MCF 10A (cell line): ENCODE measurements at places on chromosomes 2 and 18.

GRCh38 chr2:100206731-100207255, 64.4 kb upstream of the AFF3 start:
- no peak for DNase-seq

- no peak for DNase-seq
Measured at GRCh38 chr2:7971841-7972240, 710.0 kb upstream of the ID2 start.

DNA sequence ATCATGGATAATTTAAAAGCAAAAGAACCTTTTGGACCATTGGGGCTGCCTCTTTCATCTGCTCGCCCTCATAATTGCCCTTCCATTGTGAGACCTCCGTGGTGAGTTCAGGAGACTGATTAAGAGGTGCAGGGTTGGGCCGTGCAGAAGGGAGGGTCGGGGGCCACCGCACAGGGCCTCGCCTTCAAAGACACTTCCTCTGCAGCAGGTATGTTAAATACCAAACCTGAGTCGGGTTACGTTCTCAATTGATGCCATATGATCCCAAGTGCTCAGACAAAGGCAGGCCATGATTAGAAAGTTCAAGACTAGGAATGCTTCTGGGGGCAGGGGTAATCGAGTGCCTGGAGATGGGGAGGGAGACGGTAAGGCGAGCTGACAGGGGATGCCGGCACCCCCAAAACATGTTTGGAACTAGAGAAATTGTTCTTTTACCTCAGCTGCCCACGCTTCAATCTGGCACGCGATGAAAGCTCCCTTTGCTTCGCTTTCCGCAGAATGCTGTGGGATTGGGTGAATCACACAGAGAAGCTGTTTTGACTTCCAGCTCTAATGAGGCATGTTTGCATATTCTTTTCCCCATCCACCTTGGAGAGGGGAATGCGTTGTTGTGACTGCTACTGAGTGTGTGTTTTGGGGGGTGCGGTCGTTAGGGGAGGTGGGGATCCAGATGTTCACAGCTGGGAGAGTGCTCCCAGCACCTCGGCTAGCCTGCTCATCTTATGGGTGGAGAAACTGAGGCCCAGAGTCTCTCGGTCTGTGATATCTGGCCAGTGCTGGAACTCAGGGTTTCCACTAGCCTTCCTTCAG, 309.1 kb downstream of the MYCN start:
- no peak for DNase-seq

DNA sequence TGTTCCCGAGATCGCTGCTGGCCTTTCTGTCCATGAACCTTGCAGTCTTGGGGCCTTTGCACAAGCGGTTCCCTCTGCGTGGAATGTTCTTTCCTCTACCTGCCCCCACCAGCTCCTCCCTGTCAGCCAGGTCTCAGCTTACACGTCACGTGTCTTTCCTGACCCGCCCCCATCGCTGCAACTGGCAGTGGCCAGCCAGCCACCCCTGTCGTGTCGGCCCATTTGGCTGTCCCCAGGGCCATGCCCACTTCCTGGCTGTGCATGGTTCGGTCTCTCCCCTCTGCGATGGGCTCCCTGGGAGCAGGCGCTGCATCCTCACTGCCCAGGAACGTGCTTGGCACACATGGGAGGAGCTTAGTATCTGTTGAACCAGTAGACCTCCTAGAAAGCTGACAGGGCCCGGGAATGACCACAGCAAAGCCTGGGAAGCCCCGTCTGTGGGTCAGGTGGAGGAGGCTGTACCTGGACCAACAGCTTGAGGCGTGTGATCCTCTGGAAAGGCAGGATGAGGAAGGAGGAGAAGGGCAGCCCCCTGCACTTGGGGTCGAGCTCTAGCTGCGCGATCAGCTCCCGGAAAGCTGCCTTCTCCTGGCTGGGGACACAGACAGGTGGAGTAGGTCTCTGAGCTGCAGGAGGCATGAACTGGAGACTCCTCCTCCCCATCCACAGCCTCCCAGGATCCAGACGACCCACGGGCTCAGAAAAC, 21.0 kb downstream of the SNORC start:
- peak; percentile 80 for DNase-seq

DNA sequence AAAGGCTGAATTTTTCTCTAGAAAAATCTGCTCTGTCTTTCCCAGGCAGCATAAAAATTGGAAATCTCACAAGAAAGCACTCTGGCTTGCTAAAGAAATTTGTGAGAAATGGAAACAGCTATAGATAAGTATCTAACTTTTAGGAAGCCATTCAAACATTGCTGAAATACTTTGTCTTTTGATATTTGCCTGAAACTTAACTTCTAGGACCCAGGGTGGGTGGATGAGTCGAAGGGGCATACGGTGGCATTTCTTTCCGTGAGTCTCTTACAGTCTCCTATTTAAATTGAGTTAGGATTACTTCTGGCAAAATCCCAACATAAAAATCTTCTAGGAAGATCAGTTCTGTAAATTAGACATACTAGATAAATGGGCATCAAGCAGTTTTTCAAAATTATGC, 532 bp upstream of the COL3A1 start:
- DNase-seq = no peak

DNA sequence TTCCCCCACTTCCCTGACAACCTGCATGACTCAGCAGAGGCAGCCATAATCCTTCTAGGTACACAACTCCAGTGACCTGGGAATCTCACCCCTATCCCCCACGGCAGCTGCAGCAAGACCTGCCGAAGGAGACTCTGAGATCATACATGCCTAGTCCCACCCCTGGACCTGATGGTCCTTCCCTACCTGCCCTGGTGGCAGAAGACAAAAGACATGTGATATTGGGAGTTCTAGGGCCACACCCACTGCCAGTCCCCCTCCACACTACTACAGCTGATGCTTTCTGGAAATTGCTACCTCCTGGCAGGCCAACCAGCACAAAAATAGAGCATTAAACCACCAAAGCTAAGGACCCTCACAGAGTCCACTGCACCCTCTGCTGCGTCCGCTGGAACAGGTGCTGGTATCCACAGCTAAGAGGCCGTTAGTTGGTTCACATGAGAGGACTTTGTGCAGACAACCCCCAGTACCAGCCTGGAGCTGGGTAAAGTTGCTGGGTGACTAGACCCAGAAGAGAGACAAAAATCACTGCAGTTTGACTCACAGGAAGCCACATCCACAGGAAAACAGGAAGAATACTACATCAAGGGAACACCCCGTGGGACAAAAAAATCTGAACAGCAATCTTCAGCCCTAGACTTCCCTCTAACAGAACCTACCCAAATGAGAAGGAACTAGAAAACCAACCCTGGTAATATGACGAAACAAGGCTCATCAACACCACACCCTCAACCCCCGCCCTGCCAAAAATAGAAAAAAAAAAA, 12.5 kb downstream of the MARCO start:
- peak; percentile 31 for DNase-seq

DNA sequence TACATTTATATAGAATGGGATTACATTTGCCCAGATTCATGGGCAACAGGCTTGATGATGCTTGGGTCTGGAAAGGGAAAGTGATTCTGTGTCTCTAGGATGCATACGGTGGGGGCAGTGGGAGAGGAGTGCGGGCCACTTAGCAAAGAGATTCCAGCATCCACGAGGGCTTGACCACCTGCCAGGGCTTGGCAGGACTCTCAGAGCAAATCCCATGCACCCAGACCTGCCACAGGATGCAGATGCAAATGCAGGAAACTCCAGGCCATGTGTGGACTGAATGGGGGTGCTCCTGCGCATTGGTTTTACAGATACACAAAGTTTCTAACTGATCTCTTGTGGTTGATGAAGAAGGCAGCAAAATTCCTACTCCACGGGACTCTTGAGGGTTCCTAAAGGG, 334.7 kb downstream of the CYRIA start:
- no peak for DNase-seq

- no peak for DNase-seq
Measured at GRCh38 chr18:58694221-58694620, 23.0 kb downstream of the MALT1 start.

- peak; percentile 66 for DNase-seq
Measured at GRCh38 chr2:67997528-67997900, 65.3 kb downstream of the C1D start.

- DNase-seq = no peak
Measured at GRCh38 chr2:187377340-187377739, 70.7 kb downstream of the CALCRL start.

- no peak for DNase-seq
Measured at GRCh38 chr2:130756053-130756873, 923 bp downstream of the AMER3 start.

- DNase-seq = no peak
Measured at GRCh38 chr2:218452079-218452478, 33.2 kb downstream of the VIL1 start.

GRCh38 chr2:161059388-161059787, 100.8 kb upstream of the TANK start:
- no peak for DNase-seq

DNA sequence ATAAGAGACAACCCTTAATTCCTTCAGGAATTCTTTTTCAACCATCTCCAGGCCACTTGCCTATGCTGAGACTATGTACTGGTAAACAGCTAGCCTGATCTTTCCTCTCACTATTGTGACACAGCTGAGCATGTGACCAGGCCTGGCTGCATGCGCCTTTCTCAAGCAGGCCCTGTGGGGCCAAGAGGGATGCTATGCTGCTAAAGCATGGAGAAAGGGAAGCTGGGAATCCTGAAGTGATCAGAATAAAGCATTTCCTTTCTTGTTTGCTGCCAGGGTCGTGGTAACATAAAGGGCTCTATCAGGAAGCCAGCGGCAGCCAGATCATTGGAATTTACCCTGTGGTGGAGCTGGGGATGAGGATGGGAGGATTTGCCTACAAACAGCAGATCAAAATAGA, 29.8 kb upstream of the LCLAT1 start:
- no peak for DNase-seq

GRCh38 chr2:201924453-201924852, 109.2 kb upstream of the FZD7 start:
- DNase-seq = no peak

- peak; percentile 85 for DNase-seq
Measured at GRCh38 chr18:12278741-12279682, 24.9 kb downstream of the CIDEA start.

DNA sequence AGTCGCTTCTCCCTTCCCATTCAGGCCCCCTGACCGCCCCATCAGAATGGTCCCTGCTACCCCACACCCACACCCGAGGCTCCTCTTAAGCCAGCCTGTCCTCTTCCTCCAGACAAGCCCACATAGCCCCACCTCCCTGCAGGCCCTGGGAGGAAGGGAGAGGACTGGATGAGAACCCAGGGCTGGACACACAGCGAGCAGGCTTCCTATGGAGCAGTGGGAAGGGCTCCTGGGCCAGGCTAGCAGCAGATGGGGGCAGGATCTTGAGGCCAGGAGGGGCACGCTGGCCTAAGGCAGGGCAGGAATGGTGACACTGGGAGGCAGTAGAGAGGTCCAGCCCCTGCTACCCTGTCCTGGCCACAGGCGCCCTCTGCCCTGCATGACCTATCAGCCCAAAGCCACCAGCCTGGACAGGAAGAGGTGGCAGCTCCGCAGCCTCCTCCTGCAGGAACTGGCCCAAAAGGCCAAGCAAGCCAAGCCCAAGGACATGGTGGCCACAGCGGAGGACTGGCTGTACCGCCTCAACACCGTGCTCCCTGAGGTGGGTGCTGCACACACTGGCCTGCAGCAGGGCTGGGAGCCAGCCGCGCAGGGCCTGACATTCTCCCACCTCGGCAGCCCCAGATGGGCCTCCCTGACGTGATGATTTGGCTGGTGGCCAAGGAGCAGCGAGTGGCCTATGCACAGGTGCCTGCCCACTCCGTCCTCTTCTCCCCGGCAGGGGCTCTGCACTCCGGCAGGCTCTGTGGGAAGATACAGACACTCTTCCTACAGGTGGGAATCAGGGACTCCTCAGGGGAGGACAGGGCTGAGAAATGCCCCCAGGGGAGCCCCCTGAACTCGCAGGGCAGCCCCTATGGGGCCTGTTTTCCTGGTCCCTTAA, 43.3 kb downstream of the FER1L5 start:
- no peak for DNase-seq
